ENCODE measurements at places on chromosomes 6 and 20. TPM values are rescaled to one million over a fixed set of nuclear protein-coding genes. Genes with fewer than 3 reads are reported as not detected.

DNA sequence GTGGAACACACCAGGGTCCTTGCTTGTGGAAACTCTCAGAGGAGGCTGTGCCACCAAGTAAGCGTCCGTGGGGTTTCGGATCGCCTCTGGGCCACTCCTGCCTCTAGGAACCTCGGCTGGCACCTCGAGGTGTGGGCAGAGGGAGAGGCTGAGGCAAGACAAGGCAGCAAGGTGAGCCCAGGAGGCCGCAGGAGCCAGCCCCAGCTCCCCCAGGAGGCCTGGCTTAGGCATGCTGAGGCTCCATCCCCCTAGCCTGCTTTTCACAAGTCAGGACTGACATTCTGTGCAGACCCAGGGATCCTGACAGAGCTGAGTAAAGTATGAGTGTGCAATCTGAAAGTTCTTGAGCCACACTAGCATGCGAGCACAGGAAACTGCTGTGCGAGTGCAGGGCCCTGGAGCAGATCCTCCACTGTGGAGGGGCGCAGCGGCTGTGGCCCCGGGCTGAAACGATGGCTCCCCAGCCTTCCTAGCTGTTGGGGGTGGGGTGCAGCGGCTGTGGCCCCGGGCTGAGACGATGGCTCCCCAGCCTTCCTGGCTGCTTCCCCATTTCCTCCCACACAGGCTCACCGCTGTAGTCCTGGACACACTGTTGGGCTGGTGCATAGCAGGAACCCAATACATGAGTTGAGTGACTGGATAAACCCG is 75.2 kb upstream of the CD93 start:
- DNase-seq, result peak; percentile 59

DNA sequence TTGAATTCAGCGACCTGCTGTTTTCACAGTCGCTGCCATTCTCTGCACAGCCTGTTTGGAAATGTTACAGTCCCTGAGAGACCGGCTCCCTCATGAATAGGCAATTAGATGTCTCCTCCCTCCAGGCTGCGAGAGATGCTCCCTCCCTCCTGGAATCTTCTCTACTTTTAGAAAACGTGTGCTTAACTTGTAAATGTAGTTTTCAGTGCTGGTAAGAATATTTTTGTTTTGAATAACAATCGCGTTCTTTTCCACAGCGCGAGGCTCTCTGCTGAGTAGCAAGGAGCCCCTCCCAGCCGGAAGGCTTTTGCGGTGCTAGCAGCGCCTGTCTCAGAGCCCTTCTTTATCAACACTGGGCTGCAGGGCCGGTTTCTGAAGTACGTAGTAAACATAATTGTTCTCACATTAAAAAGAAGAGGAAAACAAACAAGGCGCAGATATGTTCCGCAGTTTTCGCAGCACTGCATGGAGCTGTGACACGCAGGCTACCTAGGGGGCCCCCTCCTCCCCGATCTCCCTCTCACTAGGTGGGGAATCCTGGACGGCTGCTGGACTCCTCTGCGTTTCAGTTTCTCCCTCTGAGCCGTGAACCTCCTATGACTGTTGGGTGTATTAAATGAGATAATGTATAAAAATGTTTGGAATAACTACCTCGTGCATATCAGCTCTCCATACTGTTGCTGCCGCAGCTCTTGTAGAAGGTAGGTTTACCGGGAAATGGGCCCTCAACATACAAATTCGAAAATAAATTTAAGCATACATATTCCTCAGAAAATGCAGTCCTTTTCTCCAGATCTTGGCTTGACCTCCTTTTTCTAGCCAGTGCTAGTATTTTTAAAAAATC is 79.0 kb upstream of the SPACA1 start:
- no peak for DNase-seq

Gene UBE2C
- total RNA-seq, result 4.2 TPM

DNA sequence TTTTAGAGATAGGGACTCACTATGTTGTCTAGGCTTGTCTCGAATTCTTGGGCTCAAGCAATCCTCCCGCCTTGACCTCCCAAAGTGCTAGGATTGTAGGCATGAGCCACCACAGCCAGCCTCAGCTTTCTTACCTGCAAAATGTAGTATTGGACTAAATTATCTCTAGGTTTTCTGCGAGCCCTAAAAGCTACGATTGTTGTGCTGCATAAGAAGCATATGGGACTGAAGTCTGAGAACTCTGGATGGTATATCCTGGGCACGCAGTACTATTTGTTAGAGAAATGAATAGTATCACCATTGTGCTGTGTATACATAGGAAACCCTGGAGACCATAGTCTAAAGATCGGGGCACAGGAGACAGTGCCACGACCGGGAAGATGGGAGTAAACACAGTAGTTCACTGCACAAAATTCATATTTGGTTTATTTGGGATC is 60.1 kb downstream of the RPRD1B start:
- no peak for DNase-seq

GRCh38 chr6:89139509-89140346 is 6.1 kb upstream of the PM20D2 start:
- DNase-seq, result no peak

Gene SIRPB2
- total RNA-seq, result 0.20 TPM

- peak; percentile 92 for DNase-seq
Observed at GRCh38 chr6:169898788-169899480, 147.5 kb downstream of the ERMARD start.

Gene TREML1
- not detected for total RNA-seq

Gene EYS
- under 0.01 TPM for total RNA-seq

All from lung microvascular endothelial cell (primary cell).